ENCODE measurements at places on chromosomes 16 and 17.

- no peak for DNase-seq
Measured at GRCh38 chr17:57606111-57606875, 138.8 kb downstream of the CCDC182 start.

GRCh38 chr17:66990047-66990446 lies 25.5 kb downstream of the CACNG4 start:
- no peak for DNase-seq

DNA sequence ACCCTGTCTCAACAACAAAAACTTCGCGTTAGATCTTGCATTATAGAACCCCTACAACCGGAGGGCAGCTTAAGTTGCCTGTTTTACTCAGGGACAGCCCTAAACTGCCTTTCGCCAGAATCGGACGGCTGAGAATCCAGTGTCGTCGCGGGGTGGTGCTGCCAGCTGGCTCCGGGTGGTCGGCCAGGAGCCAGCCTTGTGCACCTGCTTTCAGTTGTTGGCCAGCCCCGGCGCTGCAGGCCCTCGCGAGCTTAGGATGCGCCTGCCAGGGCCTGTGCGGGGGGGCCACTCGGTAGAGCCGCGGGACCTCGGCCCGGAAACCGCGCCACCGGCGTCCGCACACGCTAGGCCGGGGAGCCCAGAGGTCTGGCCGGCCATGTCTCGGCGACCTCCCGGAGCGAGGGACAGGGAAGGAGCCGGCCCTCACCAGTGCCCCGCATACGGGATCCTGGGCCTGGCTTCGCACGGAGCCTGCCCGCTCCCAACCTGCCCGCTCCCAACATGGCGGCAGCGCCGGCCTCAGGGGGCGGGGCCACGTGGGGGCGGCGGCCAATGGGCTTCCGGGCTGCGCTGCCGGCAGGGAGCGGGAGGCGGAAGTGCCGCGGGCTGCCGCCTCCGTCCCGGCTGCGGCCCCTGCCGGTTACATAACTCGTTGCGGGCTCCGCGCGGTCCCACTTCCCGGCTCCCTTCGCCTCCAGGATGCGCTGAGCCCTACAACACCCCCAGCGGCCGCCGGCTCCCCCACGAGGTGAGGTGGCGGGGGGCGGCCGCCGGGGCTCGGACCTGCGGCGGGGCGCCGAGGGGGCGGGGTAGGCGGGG lies 14.2 kb downstream of the NAA60 start:
- peak; percentile 49 for DNase-seq

DNA sequence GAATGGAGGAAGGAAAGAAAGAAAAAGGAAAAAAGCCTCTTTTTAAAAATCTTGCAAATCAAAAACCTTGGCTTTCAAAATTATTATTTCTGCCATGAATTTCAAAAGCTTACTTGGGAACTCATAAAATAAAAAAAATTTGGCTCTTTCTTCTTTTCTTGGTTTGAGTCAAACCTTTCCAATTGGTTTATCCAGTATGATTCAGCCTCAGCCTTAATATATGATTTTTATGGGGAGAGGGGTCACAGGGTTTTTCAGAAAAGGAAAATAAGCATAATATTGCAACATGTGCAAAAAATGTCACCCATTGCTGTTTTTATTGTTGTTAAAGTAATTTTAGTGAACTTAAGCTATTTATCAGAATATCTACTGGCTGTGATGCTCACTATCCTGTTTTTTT lies 31.2 kb upstream of the HAPSTR1 start:
- DNase-seq: no peak

DNA sequence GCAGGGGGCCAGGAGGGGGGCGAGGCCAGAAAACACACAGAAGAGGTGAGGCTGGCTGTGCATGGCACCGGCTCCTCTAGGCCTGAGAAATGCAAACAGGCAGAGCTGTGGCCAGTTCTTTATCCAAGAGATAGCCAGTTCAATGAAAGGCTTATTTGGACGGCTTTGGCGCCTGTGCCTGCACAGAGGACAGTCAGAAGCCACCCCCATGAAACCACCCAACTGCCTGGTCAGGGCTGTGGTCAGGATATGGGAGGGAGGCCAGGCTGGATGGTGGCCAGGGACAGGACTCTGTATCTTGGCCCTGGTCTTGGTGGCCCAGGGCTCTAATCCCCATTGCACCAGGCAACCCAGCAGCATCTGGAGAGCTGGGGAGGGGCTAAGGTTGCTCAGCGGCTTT lies 24.5 kb upstream of the GPRC5C start:
- DNase-seq: no peak

- DNase-seq: no peak
Measured at GRCh38 chr16:88718178-88718577, 11.9 kb downstream of the CTU2 start.

- DNase-seq: no peak
Measured at GRCh38 chr17:3963237-3964201, 718 bp downstream of the ATP2A3 start.

DNA sequence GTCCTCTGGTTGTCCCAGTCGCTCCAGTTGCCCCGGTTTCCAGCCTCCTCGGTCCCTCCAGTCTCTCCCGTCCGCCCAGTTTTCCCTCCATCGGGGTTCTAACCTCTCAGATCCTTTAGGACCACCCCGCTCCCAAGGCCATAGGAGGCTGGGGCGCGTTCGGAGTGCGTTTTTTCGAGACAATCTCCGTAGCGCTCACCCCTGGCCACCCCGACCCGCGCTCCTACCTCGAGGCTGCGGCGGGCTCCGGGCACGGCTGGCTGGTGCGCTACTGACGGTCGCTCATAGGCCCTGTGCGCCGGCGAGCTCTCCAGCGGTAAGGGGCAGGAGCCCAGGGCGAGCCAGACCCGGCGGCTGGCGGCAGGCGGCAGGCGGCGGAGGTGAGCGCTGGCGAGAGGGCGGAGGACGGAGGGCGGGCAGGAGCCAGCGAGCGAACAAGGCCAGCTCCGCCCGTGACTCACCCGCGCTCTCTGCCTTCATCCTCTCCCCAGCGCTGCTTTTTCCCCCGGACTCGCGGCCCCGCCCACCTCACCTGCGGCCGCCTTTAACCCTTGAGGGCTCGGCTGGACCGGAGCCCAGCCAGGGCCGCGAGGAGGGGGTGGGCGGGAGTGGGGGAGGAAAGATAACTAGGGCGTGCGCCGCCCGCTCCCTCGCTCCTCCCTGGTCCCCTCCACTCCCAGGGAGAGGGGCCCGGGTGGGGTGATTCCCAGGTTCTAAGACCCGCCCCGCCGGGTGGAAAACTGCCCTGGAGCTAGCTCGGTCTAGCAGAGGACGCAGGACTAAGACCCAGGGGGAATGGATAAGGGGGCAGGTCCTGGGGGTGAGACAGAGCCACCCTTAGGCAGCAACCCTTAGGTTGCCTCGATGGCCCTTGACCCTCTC lies at the start of gene SP6:
SP6 (minus strand) TSS at position 472 of the 882 bp plus-strand sequence. CDS start 2,734 bp downstream, outside the sequence.
- peak; percentile 50 for DNase-seq

GRCh38 chr17:72613806-72614292 lies 478.6 kb downstream of the SLC39A11 start:
- DNase-seq: peak; percentile 68

GRCh38 chr16:56777001-56777400 lies 47.1 kb downstream of the NUP93 start:
- no peak for DNase-seq

DNA sequence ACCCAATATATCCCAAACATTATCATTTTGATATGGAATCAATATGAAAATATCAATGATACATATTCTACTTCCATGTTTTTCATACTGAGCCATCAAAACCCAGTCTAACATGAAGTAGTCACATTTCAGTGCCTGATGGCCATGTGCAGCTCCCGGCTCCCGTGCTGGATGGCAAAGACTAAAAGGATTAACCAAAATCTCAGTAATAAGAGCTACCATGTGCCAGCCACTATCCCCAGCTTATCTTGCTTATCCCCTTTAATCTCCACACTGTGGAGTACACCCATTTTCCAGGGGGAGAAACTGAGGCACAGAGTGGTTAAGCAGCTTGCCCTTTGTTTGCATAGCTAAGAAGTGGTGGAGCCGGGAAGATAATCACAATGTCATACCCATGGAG lies 9.2 kb downstream of the CD300LG start:
- no peak for DNase-seq

DNA sequence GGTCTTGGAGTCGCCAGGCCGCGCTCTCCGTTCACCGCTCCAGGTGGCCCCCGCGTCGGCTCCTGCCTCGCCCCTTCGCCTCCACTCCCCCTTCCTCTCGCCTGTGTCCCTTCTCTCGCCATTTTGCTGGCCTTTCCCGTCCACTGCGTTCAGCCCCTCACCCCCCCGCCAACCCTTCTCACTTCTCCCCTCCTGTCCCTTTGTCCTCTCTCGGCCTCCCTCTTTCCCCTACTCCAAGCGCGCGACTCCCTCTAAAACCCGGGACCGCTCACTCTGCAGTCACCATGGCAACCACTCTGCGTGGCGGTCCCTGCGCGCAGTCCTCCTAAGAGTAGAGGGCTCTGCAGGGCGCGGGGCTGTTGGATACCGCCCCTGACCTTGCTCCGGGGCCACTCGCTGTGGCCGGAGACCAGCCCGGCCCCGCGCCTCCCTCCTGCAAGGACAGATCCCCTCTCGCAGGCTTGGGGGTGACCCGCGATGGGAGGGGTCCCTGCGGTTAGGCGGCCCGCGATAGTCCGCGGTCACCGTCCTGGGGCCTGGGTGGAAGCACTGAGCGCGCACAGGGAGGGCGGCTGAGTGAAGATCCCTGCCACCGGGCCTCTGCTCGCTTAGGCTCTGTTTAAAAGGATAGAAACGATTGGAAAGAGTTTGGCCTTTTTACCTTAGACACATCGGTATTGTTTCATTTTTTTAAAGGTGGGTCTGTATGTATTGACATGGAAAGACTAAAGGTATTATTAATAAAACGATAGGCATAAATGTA lies 454 bp downstream of the CCDC40 start:
- DNase-seq: no peak

GRCh38 chr17:47204722-47205418 lies 4.3 kb upstream of the MYL4 start:
- no peak for DNase-seq

- no peak for DNase-seq
Measured at GRCh38 chr17:80811181-80812105, 180.2 kb upstream of the CHMP6 start.

DNA sequence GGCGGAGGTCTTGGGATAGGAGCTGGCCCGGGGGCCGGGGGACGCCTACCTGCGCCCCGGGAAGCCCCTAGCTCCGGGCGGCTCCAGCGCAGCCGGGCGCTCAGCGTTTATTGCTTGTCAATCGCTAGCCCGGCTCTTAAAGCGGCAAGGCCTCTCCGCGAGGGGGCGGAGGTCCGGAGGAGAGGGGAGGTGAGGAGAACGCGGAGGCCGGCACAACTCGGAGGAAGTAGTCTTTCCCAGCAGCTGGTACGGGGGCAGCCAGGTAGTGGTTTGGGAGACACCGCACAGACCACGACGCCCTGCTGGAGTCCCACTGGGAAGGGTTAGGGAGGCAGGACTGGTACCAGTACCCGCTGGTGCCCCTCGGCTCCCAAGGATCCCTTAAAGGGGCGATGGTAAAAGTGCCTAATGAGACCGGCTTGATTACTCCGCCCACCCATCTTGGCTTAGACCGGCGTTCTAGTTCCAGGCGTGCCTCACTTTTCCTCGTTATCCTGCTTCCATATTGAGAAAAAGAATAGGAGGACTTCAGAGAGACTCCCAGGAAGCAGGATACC lies at the start of gene MPP2:
MPP2 (minus strand) TSS at position 112 of the 557 bp plus-strand sequence. CDS start 3,076 bp downstream, outside the sequence.
- no peak for DNase-seq

DNA sequence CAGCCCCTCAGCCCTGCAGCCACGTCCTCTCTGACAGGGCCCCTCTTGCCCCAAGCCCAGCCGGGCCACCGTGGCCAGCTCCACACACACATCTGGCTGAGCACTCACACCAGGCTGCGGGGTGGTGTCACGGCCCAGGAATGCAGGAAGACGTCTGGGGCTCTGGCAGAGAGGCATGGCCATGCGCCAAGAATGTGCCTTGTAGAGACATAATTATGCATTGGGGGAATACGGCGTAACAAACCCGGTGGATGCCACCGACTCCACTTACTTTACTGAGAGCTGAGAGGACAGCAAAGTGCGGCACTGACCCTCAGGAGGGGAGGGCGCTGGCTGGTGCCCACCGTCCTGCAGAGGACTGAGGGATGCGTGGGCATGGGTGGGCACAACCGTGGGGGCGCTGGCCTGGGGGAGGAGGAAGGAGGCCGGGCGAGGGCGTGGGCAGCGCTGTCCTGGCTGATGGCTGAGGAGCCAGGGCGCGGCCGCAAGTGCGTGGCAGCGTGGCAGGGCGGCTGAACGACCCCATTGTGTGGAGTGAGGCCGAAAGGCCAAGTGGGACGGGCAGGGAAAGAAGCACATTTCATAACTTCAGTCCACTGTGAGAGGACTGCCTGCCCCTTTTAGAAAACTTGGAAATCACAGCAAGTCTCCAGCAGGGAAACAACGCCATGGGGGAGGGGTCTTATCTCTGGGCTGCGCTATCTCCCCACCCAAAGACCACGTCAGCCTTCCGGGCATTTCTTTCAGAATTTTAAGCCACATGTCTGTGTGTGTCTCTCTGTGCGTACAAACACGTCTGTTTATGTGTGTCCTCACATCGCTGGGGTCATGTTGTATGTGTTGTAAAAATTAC lies 30.6 kb downstream of the METRNL start:
- DNase-seq: peak; percentile 63

- no peak for DNase-seq
Measured at GRCh38 chr16:82133798-82134197, 36.2 kb downstream of the MPHOSPH6 start.

DNA sequence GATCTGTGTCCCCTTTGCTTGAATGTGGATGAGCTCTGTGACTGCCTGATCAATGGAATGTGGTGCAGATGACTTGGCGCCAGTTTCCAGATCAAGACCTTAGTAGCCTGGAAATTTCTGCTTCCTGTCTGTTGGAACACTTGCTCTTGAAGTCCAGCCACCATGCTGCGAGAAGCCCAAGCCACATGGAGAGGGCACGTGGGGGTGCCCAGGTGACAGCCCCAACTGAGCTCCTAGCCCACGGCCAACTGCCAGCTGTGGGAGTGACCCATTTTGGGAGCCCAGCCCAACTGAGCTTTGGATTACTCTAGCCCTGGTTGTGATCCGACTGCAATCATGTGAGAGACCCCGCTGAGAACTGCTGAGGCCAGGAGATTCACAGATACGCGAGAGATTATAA lies 3.3 kb upstream of the ITGAM start:
- DNase-seq: no peak

DNA sequence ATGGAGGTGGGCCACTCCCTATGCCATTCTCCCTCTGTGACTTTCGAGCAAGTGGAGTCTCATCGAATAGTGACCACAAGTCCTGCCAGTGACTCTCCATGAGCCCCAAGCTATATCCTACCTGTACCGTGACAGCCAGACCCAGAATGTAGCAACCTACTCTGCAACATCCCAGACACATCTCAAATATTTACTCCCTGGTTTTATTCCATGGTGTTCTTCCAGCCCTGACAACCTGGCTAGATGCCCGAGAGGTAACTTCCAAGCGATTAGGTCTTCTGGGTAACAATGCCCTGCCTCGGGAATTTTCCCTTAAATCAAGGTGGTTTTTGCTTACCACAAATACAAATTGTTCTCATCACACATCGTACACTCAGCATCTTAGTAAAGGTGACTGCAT lies 211.7 kb downstream of the ZFHX3 start:
- DNase-seq: no peak

- DNase-seq: no peak
Measured at GRCh38 chr16:57802341-57803133, at the start of gene KIFC3. Gene KIFC3, minus strand, starts transcription at chr16:57802491. Its CDS starts 4,248 bp downstream, at chr16:57798243.

- DNase-seq: peak; percentile 95
Measured at GRCh38 chr17:50428831-50429424, 2.9 kb downstream of the ACSF2 start.
